ENCODE measurements at places on chromosomes 5 and 9.

DNA sequence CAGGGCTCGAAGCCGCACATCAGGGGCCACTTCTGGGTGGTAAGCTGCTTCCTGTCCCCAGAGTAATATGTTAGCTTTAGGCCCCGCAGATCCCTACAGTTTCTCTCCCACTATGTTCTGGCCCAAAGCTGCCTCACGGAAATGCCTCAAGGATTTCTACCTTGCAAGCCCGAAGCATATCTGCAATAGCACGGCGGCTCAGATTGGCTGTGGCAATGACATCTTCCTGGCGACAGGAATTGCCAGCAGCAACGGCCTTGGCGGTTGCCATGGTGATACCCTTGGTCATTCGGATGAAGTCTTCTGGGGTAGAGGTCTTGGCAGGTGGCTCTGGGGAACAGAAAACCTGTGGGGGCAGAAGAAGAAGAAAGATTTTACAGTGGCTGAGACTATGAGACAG, 10.3 kb upstream of the TPM2 start:
- no peak for DNase-seq

DNA sequence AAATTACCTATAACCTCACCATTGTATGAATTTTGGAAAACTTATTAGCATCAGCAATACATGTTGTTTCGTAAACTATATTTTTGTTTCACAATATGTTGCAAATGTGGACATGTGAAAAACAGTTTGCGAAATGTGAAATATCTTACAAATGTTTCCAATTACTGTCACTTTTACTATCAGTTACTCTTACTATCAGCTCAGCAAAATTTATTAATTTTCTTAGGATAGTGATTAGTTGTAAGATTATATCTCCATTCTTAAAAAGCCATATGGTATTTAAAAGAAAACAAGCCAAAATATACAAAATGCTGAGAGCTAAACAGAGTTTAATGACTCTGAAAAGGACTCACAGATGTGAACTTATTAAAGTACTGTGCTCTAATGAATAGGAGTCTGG, 111.9 kb upstream of the LPAR1 start:
- DNase-seq: no peak

DNA sequence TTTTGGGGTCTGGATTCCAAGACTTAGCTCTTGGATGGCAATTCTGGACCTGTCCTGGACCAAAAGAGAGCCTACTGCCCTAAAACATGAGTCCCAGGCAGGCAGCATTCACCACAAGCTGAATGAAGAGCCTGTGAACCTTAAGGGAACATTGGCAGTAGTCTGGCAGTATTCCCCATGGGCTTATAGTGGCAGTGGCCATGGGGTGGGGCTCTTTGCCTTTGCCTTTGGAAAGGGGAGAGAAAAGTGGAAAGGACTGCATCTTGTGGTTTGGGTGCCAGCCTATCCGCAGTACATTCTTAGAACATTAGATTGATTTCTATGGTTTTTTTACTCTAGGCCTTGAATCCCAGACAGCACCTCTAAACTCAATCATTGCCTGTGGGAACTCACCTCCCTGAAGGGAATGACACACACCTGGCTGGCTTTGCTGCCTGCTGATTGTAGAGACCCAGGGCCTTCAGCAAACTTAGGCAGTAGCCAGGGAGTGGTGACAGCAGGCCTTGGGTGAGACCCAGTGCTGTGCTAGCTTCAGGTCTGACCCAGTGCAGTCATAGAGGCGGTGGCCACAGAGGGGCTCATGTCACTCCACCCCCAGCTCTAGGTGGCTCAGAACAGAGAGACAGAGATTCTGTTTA, 216.3 kb downstream of the CETN3 start:
- no peak for DNase-seq

DNA sequence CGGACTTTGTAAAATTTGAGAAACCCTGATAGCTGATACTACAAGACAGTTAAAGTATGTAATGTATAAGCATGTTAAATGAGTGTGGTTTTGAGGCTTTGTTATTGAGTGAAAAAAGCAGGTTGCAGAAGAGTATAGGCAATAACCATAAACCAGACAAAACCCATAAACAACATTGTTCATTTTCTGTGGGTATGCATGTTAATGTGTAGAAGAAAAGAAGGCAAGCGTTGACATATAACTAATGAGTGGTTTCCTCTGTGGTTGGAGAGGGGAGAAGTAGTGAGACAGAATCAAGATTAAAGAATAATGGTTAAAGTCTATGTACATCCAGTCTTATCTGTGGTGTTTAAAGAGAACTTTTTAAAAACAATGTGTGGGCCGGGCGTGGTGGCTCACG, 26.2 kb downstream of the RAD23B start:
- DNase-seq: no peak

GRCh38 chr5:3091040-3091774, 339.7 kb upstream of the IRX2 start:
- no peak for DNase-seq

GRCh38 chr5:141155540-141156374, 5.9 kb downstream of the PCDHB6 start:
- DNase-seq: no peak

DNA sequence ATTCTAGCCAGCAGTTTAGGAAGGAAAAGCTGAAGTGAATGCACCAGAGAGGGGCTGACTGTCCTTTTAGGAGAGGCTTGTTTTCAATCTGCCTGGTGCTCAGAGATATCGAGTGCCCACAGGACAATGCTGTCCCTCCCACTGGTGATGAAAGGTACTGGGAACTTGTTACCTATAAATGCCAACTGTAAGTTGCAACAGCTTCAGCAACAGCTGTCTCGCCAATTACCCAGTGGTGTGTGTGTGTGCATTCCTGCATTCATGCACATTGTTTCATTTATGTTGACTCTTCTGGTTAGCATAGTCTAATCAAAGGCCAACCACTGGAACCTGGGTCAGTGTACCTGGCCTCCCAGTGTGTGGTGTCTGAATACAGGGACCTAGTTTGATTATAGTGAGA, 161.1 kb downstream of the CSNK1G3 start:
- no peak for DNase-seq

GRCh38 chr5:173278172-173278571, 43.2 kb upstream of the NKX2-5 start:
- no peak for DNase-seq

DNA sequence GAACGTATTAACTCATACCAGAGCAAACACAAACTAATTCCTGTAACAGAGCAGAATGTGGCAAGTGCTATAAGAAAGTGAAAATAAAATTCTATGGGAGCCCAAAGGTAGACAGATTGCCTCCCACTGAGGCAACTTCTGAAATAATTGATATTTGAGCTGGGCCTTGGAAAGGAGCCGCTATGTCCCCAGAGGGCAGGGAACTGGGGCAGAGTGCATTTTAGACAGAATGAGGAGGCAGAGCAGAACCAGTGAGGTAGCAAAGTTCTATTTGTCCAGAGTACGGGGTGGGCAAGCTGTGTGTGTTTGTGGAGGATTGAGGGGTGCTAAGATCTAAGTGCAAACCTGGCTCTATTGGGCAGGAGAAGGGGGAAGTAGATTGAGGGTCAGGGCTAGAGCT, 19.8 kb downstream of the CDO1 start:
- no peak for DNase-seq

DNA sequence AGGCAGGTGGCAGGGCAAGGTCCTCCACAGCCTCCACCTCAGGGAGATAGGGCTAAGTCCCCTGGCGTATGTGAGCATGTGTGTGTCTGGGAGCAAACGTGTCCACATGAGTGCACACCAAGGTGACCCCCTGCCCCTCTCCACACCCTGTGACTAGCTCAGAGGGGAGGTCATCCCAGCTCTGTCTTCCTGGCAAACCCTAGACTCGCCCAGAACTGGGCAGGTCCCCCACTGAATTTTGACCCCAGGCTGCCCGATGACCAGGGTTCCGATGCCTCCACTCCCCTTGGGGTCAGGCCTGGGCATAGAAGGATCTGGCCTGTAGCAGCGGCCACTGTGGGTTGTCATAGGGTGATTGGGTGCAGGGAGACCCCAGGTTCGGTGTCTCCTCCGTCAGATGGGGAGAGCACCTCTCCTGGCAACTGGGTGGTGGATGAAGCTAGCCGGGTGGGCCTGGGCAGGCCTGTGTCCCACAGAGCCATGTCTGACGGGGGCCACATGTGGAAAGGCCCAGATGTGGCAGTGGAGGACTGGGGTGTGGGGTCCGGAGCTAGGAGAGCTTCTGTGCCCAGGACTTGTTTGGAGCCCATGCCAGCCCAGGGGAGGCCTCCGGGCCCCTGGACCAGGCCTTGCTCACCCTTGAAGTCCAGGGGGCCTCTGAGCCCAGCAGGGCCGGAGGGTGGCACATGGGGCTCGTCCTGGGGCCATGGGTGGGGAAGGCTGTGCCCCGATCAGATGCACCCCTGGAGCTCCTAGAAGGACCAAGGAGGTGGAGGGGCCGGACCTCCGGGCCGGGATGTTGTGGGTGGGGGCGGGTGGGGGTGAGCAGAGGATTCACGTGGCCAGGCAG, 6.2 kb downstream of the DIPK1B start:
- no peak for DNase-seq

DNA sequence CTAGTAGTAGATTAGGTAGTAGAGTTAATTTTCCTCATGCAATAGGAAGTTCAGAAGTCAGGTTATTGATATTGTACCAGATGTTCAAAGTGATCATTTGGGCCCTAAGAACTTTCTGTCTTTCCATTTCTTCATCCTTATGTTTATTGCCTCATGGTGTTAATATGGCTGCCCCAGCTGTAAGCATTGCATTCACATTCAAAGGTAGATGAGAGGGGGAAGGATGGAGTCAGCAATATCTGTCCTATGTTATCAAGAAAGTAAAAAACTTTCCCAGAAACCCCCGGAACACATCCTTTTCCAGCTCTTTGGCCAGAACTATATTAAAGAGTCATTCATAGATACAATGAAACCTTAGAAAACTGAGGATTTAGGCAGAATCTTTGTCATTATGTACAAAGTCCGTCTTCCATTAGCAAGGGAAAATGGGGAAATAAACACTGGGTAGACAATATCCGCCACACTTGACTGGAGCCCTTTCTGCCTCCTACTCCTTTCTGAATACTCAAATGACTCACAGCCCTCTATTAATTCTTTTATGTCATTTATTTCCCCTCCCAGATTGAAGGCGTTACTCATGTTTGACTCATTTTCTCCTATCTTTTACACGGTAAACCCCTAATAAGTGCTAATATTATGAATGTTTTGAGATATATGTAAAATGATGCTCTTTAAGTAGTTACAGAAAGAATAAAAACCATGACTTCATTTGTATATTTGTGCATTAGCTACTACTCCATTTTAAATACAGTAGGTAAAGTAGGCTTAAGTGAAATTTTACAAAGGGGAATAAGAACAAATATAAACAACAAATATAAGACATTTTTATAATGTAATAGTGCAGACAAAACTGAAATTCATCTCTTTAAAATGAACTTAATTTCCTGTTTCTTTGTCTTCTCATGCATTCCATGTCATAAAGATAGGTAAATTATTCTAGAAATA, 127.6 kb downstream of the SLF1 start:
- no peak for DNase-seq

GRCh38 chr5:62093976-62094375, 212.0 kb upstream of the KIF2A start:
- no peak for DNase-seq

DNA sequence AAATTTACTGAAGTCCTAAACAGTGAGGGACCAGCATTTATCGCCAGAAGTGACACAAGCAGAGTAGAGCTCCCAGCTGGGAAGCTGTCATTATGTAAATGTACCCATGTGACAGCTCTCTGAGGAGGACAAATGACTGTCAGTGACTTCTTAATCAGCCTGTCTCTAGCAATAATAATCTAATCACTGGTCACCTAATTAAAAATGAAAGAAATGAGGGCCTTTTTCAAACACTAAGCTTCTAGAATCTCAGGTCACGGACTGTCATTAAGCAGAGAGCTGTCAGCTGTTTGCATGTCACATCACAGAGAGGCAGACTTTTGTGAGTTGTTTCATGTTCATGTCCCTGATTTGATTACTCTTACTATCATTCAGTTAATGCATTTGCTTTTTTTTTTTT, 77.9 kb upstream of the FBXL17 start:
- DNase-seq: no peak

DNA sequence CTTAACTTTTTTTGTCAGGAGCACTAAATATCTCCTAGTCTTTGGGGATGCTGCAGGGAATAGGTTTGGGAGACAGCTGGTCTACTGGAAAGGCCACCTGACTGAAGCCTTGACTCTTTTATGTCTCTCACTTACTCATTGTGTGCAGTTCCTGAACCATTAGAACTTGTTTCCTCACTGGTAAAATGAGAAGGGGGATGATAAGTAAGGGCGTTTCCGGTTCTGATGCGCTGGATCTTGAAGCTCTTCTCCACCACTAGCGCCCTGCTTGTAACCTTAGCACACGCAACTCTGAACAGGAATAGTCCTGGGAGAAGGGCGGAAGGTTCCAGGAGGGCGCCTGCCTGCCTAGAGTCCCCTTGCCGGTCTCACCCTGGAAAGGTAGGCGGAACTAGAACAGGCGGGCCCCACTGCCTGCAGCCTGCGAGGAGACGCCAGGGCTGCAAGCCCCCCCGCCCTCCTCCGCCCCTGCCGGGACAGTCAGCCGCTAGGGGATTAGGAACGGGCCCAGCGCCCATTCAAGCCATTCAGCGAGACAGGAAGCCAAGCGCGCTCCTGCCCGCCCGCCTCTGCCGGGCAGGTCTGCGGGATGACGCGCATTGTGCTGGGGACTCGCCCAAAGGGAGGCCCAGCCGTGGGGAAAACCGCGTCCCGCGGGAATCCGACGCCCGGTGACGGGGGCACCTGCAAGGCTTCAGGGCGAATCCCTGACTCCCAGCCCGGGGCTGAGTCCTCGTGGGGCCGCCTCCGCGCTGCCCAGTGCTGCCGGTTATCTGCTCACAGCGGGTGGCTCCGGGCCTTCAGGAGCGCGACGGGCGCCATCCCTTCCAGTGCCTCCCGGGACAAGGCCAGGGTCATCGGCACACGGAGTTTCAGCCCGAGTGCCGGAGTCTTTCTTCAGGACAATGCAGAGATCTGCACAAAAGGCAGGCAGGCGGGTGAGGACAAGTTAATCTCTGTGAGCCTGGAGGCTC, 44.0 kb upstream of the XPA start:
- DNase-seq: no peak

- DNase-seq: no peak
Measured at GRCh38 chr9:38689678-38690077, 30.3 kb downstream of the FAM240B start.

DNA sequence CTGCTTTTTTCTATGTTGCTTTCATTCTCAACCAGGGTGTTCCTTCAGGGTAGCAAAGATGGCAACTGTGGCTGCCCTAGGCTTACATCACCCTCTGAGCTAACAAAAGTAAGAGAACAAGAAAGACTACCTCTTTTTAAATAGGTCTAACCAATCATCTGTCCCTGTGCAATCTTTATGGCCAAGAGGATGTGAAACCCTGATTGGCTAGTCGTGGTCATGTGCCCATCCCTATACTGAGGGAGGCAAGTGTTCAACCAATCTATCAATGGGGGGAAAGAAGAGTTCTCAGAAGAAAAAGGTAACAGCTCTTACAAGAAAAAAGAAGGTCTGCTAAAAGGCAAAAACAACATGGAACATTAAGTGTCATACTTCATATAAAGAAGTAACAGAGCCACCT, 11.7 kb upstream of the SNCAIP start:
- DNase-seq: no peak

GRCh38 chr5:96177303-96177869, 215.7 kb upstream of the ELL2 start:
- peak; percentile 71 for DNase-seq
